ENCODE measurements at places on chromosomes 7 and 10.

DNA sequence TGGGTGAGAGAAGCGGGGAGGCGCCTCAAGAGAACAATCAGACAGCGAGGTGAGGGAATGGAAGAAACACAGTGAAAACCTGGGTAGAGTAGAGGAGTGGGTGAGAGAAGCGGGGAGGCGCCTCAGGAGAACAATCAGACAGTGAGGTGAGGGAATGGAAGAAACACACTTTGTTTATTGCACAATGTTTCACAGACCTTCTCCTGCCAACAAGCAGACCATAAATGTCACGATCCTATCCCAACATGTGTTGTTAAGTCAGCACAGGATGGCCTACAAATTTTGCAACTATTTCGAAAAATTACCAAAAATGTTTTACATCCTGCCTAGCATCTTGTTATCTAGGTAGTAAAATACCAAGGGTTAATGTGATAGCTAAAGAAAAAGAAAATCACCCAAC, 115.3 kb downstream of the JAZF1 start:
- DNase-seq: no peak

GRCh38 chr10:119871881-119872609, 598 bp downstream of the MCMBP start:
- DNase-seq: peak; percentile 30

- DNase-seq: no peak
These were observed 24.9 kb downstream of the PIK3AP1 start for GRCh38 chr10:96695366-96695765.

GRCh38 chr7:116771640-116772039, 90.7 kb upstream of the CAPZA2 start:
- DNase-seq: no peak

DNA sequence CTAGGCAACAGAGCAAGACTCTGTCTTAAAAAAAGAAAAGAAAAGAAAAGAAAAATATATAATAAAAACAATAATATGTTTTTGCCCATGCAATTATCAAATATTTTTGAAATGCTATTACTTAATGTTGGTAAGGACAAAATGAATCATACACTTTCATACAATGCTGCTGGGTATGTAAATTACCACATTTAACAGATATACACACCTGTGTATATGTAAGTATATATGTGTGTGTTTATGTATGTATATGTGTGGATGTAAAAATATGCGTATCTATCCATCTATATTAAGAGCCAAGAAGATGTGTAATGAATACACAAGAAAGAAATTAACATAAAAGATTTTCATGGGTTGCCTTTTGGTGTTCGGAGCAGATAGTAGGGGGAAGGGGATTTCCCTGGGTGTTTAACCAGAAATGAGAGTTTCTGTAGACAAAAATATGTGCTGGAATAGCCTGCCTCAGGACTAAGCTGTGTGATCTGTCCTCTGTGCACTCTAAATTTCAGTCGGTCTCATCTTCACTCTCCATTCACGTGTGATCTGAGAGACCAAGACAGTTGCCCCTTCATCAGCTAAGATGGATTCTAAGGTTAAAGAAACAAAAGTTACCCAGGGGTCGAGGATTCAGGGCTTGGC, 61.2 kb downstream of the PRKCQ start:
- DNase-seq: no peak

DNA sequence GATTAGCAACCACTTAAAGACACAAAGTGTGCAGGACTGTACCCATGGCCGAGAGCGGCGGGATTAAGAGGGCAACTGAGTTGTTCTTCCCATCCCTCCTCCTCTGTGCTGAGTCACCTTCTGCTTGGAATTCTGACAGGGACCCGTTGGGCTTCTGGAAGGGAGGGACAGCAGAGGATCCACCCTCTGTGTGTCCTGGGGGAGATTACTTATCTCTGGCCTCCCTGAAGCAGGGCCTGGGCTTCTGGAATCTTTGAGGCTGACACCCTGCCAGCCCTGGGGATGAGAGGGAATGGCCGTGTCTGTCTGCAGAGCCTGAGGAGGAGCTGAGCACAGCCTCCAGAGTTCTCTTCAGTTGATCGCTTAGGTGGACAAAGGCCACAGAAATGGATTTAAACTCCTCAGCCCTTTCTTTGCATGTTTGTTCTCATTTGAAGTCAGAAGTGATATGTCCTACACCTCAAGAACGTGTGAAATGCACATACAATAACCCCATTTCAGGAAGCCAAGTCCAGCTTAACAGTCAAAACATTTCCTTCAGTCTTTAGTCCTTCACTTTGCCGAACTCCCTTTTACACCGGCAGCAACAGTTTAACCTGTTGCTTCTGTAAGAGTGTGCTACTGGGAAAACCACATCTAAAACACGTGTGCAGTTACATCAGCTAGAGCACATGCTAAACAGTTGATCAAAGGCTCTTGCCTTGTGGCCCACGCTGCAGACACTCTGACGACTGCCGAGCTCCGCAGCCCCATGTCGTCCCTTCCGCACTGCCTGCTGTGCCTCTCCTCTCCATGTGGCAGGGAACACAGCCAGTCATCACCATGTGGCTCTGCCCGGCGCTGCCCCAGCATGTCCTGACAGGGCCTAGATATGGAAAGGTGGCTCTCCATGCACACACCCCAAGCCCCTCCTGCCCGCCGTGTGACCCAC, 55.7 kb downstream of the IKZF1 start:
- peak; percentile 73 for DNase-seq

GRCh38 chr10:677750-678661, 11.5 kb downstream of the DIP2C start:
- DNase-seq: no peak

- DNase-seq: no peak
These were observed 89.0 kb upstream of the PHYHIPL start for GRCh38 chr10:59087486-59087885.

DNA sequence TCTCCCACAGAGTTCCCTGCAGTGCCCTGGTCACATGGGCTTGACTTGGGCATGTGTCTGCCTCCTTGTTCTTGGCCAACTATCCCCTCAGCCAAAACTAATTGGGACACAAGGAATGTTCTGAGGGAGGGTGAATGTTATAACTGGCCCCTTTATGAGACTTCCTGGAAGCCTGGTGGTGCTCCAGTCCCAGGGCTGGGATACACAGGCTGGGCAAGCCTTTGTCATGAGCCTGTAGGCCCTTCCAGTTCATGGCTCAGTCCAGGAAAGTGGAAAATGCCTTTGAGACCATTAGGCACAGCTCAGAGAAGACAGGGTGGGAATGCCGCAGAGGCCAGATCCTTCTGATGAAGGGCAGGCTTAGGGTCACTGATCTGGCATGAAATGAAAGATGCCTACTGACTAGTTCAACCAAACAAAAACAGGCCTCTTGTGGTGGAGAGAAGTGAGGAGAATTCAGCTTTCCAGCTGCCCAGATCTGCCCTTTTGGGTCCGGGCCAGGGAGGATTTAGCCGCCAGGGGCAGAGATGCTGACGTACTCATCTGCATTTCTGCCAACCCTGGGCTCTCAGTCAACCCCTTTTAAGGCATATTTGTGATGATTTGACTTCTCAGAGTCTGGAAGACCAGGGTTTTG, 961.5 kb downstream of the KCNMA1 start:
- no peak for DNase-seq

GRCh38 chr7:1917221-1918062, 247.4 kb downstream of the ELFN1 start:
- no peak for DNase-seq

GRCh38 chr7:81081616-81082015, 162.8 kb upstream of the SEMA3C start:
- DNase-seq: no peak

DNA sequence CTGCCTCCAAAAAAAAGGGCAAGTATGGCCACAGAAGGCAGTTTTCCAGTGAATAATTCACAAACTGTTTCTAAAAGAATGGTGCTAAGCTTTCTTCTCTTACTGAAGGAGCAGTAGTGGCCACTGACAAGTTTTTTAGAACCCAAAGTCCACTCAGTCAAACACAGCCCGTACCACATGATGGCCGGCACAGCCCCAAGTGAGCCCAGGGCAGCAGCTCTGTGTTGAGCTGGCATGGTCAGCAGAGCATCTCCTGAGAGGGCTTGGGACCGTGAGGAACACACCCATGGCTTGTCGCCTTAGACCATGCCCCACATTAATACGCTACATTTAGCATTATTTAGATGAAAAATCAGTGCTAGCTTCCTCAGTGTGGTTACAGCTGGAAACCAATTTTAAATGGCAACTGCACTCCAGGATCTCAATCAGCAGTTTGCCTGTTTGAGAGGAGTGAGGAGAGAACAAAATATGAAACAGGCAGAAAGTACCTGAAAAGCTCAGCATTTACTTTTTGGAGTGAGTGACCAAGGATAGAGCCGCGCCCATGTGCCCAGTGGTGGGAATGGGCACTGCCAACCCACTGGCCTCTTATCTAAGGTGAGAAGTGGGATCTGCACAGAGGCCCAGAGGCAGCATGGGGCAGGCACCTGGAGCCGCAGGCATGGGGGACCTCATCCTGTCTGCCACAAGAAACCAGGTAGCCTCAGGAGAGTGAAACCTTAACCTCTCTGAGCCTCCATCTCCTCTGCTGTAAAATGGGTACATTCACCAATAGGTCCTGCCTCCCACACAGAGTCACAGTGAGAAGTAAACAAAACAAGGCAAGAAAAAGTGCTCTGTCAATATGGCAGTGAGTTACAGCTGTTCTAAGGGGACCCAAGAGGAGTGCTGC, 17.4 kb downstream of the PSAP start:
- no peak for DNase-seq

- no peak for DNase-seq
These were observed 451.3 kb upstream of the MBL2 start for GRCh38 chr10:53223851-53224250.

GRCh38 chr10:130432850-130433249, 296.7 kb downstream of the GLRX3 start:
- DNase-seq: no peak

DNA sequence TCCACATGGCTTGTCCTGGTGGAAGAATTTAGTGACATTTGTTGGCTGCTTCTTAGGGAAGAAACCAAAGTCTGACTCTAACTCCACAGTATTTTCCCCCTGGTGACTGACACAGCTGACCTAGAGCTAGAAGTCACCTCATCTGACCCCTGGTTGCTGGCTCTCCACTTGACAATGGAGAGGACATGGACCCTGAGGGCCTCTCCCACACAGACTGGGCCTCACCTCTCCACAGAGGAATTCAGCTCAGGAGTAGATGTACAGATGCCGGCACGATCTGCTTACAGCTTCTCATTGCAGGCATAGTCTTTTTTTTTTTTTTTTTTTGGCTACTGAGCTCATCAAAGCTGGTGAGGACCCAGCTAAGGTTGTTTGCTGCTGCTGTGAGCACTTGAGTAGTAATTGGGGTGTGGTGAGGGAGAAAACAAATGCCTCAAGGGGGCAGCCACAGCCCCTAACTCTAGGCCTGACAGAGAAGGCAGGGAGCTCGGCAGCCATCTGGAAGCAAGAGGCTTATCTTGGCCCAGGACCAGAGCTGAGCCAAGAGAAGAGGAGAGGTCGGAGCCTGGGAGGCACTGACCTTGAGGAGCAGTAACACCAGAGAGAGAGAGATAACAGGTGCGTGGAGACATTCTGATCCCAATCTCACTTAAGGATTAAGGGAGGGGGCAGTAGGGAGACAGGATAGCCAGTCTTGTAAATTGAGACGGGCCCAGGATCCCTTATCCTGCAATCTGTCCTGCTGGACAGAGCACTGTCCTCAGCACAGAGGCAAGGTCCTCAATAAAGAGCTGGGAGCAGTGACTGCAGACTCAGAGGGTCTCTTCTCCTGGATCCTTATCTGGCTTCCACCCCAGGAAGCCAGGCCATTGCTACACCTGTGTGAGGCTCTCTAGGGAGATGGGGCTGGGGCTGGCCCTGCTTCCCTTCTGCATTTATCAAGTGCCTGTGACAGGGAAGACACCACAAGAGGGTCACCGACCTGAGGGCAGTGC, 9.4 kb downstream of the PRSS58 start:
- no peak for DNase-seq

DNA sequence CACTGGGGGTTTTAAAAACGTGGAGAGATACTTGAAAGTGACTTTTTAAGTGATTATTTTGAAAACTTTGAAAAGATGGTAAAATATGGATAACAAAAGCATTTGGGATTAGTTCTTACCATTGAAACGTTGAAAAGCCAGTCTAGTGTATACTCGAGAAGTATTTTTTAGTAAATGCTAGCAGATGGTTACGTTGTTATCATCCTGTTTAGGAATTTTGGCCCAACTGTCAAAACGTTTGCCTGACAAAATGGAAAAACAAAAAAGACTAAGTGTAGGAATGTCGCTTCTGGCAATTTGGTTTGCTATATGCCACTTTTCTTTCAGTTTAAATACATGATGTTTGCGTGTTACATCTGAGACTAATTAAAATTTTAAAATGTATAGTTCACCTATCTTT, 1.2 kb downstream of the RBM33 start:
- DNase-seq: no peak

- DNase-seq: peak; percentile 34
These were observed 46.9 kb downstream of the AHCYL2 start for GRCh38 chr7:129271500-129272355.

GRCh38 chr7:26238032-26238431, 36.5 kb downstream of the CBX3 start:
- DNase-seq: no peak

GRCh38 chr10:17660921-17661320, 17.0 kb downstream of the STAM start:
- no peak for DNase-seq

Data from stimulated activated CD8-positive, alpha-beta memory T cell treated with anti-CD3 and anti-CD28 coated beads, Interleukin-15, amount 100 ng/mL, for 48 hours (primary cell).